ENCODE measurements at places on chromosomes 7 and 10.
A peak's percentile ranks its signal among the peaks of the same experiment; 100 is the strongest.

- peak; percentile 98 for DNase-seq
These were observed 3.4 kb upstream of the PPP1R17 start for GRCh38 chr7:31683445-31684225.

GRCh38 chr7:12385364-12385786 lies 18.3 kb downstream of the VWDE start:
- DNase-seq, result peak; percentile 59

DNA sequence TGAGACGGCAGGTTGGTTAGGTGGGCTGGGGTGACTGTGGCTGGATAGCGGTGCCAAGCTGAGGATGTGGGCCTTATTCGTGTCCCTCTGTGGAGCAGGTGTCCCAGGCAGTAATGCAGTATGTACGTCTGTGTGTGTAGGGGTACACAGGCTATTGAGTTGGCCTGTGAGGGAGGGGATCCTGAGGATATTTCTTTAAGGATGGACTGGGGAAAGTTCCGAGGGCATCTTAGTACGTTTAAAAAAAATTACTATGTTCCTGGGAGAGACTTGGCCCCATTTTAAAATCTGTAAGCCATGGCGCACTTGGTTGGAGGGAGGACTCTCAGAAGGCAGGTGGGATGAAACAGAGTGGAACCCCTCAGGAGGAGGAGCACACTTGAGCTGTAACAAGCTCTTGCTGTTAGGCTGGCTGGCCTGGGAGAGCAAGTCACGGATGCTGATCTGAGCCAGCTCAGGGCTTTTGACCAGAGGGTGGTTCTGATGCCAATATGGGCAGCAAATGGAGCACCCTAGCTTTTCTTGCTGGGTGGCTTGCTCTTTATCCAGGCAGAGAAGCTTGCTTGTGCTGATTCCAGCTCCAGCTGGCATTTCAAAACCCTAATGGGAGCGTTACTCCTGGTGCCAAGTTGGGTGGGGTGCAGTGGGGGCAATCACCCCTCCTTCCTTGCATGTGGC lies 765 bp downstream of the WBP1L start:
- DNase-seq, result no peak

GRCh38 chr7:28759475-28759971 lies 198.6 kb downstream of the TRIL start:
- DNase-seq, result no peak

- no peak for DNase-seq
These were observed 263.8 kb upstream of the MEOX2 start for GRCh38 chr7:15950299-15950698.

DNA sequence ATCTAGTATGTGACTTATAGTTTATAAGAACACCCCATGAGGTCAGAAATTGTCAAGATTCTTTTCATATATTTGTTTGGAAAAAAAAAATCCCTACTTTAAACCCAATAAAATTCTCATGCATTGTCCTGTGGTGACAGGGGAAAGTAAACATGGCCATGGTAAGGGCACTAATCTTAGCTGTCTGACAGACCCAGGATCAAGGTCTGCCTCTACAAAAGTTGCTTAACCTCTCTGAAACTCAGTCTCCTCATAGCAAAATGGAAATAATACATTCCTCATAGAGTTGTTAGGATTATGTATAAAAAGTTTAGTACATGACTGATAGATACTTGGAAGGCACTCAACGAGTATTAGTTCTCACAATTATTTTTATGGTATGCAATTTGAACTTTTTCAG lies 22.3 kb upstream of the AKAP9 start:
- no peak for DNase-seq

GRCh38 chr7:105336009-105336408 lies 52.7 kb downstream of the SRPK2 start:
- DNase-seq, result no peak

DNA sequence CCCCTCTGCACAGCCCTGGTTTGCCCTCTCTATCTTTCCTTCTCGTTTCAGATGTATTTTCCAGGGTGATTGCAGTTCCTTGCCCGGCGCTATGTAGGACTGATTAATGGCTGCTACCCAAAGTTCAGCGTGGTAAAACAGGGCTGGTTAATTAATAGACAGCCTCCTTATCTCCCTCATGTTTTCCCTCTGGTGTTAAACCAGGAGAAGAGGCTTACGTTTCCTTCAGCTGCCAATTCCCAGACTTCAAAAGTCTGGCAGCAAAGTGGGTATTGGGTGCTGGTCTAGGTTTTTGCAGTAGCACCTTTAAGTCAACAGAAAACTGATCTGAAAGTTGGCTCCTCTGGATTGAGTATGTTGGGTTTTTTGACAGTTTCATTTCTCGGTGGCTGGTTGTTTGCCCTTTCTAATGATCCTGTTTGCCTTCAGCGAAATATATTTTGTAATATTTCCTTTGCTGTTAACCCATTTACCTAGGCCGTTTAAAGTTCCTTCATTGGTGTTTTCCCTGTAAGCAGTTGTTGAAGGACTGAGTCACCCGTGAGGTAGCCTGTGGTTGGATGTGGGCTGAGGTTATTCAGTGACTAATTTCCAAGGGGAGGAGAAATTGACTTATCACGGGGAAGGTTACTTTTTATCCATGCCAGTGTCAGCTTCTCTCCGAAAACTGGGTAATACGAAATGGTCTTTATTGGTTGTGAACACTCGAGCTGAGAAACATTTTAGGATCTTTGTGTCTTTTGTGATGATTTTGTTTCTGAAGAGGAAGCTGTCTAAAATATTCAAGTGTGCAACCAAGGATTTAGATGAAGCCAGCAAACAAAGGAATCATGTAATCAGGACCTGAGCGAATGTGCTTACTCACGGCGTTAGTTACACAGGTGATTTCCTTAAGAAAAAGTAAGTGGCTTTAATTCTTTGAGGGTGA lies 257.2 kb downstream of the KIAA1217 start:
- DNase-seq, result no peak

- no peak for DNase-seq
These were observed 24.2 kb downstream of the IFIT3 start for GRCh38 chr10:89351780-89352597.

DNA sequence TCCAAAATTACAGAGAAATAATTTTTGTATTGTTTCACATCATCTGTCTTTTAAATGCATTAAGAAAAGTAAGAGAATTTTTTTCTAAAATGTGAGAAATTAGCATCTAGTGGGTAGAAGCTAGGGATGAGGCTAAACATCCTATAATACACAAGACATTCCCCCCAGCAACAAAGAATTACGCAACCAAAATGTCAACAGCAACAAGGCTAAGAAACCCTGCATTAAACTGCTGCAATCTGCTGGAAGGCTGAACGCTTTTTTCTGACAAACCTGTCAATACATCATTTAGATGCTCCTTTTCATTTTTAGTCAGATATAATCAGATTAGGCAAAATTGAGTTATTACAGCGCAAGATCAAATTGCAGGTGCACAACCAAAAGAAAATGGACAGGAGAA lies 162.2 kb downstream of the C1GALT1 start:
- DNase-seq, result no peak

GRCh38 chr10:12797471-12798262 lies 203.8 kb downstream of the CCDC3 start:
- DNase-seq, result no peak

DNA sequence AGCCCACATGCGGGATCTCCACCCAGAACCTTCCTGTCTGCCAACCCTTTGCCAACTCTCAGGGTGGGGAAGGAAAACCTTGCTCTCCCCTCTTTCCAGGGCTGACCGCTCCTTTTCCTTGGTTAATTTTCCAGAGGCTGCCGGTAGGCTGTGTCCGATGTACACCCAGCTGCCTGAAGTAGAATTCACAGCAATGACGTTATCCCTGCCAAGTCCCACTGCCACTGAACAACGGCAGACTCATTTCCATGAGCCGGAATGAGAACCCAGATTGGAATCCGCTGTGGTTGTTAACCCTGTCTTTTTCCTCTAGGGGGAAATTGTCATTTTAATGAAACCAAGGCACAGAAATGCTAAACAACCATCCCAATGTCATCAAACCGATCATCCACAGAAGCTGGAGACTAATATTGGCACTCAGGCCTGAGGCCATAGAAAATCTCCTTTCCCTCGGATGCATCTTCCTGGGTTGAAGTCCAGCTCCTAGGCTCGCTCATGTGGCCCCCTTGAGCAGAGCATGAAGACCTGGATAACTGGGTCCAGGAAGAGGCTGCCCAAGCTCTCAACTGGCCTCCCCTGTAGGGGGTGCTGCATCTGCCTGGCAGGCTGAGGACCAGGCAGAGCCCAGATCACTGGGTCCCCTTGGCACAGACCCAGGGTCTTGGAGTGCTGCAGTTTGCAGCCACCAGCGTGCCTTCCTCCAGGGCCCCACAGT lies 30.4 kb downstream of the KLRG2 start:
- DNase-seq, result no peak

GRCh38 chr7:25752967-25753791 lies 398.8 kb upstream of the NFE2L3 start:
- DNase-seq, result no peak

DNA sequence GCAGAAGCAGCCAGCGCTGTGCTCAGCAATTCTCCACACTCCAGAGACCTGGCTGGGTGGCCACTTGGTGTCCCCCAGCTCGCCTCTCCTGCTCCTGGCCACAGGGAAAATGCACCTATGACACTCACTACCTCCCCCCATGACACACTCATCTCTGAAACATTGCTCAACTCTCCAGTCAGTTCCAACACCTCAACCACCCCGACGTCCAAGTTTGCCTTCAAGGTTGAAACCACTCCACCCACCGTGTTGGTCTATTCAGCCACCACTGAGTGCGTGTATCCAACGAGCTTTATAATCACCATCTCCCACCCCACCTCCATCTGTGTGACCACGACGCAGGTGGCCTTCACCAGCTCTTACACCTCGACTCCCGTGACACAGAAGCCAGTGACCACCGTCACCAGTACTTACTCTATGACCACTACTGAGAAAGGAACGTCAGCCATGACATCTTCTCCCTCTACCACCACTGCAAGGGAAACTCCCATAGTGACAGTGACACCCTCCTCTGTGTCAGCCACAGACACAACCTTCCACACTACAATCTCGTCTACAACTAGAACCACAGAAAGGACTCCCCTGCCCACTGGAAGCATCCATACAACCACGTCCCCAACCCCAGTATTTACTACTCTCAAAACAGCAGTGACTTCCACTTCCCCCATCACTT lies 2.7 kb downstream of the MUC3A start:
- no peak for DNase-seq

- peak; percentile 79 for DNase-seq
These were observed 6.6 kb downstream of the CPA2 start for GRCh38 chr7:130273081-130273932.

DNA sequence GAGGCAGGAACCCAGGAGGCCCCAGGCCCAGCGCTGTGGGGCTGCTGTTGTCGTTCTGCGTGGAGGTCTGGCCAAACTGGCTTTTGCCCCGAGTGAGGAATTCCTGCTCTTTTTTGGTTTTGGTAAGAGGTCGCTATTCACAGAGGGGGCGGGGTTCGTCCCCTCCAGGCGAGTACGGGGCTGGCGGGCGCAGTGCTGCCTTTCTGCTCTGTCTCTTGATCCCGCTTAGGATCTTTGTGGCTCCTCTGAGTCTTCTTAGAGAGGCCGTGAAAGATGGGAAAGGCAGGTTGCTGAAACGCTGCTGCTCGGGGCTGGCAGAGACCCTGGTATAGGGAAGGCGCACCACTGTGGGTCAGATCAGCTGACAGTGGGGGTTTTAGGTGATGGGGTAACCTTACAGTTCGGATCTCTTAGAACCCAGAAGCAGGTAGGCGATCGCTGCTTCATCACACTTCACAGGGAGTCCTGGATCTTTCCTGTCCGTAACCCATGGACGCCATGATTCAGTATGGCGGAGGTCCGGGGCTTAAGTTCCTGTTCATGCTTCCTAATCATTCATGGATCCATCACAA lies 136.7 kb downstream of the KIF20B start:
- DNase-seq, result no peak

- no peak for DNase-seq
These were observed 133.1 kb upstream of the SEMA3C start for GRCh38 chr7:81051811-81052413.

DNA sequence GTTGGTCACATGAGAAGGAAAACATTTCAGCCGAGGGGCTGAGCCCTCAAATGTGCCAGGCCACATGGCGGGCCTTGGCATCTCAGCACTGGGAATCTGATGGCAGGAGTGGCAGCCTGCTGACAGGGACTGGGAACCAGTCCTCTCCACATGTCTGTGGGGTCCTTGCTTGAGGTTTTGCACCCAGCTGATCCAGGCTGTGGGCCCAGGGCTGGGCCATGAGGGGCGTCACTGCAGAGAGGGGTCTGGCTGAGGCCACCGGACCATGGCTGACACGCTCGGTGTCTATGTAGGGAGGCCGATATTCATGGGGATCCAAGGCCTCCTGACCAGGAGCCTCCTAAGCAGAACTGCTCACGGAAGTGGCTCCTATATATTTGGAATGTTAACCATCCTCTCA lies 31.0 kb upstream of the PWWP2B start:
- no peak for DNase-seq

DNA sequence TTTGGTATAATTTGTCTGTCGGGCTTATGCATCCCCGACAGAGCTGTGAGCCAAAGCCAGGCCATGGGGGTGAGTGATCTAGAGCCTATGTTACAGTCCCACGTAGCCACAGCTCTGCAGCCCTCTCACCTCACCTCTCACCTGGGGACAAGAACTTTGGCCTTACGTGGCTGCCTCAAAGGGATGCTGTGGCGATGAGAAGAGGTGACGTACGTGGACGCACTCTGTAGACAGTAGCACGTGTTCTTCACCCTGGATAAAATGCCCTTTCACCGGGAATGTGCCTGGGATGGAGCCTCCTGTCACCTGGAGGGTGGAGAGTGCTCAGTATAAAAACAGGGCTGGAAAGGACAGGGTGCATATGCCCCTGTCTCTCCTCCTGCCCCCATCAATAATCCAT lies 5.5 kb downstream of the HKDC1 start:
- DNase-seq, result no peak

DNA sequence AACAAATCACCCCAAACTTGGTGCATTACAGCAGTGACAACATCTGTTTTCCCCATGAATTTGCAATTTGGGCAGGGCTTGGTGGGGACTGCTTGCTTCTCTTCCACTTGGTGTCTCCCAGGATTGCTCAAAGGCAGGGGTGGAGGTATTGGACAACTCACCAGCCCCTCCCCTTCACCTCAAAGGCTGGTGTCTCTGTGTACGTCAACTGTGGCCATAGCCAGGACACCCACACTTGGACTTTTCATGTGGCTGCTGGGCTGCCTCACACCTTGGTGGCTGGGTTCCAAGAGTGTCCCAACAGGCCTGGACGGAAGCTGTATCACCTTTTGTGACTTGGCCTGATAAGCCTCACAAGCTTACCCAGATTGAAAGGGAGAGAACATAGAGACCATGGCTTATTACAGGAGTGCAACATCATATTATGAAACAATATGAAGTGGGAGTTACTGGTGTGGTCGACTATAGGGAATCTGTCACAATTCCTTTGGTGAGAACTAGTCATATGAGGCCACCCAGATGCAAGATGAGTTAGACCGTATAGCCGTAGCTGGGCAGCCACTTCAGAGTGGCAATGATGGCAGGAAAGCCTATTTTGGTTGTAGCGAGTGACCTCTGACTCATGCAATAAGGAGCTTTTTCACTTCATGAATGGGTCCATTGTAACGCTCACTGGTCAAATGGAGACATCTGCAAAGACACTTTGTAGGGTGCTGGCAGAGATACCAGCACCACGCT lies 187.6 kb upstream of the ITGB1 start:
- DNase-seq, result no peak
